BJ (cell line): ENCODE measurements at places on chromosomes 5 and 9.

- peak; percentile 67 for DNase-seq
These were observed 74.8 kb upstream of the ZNF622 start for GRCh38 chr5:16540421-16540820.

DNA sequence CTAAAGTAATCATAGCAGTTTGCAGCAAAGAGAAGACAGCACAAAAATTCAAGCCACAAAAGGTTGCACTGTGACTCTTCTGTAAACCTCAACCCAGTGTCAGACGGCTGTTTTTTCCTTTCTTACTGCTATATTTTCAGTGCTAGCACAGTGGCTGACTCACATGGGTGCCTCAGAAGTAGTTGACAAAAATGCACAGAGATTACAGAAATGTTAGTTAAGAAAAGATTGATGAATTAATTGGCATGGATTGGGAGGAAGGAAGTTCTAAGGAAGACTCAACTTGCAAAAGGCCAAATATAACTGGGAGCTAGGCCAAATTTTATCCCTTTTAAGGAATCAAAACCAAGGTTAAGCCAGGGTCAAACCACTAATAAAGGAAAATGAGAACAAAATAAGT lies 43.7 kb upstream of the ITGA1 start:
- DNase-seq = peak; percentile 16

- no peak for DNase-seq
These were observed 6.0 kb downstream of the NR3C1 start for GRCh38 chr5:143397302-143398052.

DNA sequence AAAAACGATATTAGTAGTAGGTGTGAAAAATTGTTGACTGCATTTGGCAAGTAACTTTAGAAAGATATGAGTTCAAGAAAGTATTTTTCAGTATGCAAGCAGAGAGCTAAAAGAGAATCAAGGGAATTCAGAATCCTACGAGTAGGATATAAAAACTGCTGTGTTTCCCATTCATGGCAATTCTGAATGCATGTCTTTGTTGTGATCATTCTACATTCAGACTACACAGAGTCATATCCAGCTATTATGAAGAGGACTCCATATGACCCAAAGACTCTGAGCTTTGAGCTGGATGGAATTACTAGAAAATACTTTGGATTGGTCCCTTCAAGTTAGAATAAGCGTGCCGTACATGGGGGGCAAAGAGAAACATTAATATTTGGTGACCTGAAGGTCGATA lies 12.0 kb downstream of the IFNE start:
- DNase-seq = no peak

DNA sequence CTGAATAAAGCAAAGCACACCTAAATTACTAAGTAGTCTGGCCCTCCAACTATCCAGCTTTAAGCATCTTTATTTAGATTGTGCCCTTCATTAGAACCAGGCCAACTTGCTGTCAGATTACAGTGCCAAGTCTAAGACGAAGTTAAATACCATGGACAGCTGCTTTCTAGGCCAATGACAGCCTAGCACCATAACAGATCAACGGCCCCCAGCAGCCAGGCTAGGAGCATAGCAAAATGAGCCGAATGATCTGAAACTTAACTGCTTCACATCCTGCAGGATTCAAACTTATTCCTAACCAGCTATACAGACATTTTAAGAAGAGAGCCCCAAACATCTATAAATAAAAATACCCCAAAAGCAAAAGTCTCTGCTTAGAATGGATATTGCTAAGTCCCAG lies 6.8 kb downstream of the SLC24A2 start:
- no peak for DNase-seq

DNA sequence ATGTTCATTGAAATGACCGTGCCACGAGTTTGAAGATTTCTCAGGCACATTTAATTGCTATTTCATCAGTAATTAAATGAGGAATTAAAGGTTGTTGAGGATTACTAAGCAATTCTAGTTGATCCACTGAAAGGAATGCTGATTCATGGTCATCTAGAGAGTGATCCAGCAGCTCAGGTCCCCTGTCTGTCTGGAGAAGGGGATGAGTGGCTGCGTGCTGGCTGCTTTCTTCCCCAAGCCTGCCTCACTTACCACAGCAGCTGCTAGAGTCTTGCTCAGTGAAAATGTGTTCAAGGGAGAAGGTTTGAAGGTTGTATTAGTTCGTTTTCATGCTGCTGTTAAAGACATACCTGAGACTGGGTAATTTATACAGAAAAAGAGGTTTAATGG lies 7.8 kb upstream of the TGFBI start:
- no peak for DNase-seq

- no peak for DNase-seq
These were observed 618 bp downstream of the TNPO1 start for GRCh38 chr5:72817076-72817481.

- peak; percentile 77 for DNase-seq
These were observed at the start of gene ZFP37 for GRCh38 chr9:113056191-113057106. Gene ZFP37 (minus strand): TSS chr9:113056724. CDS start chr9:113056688, 36 bp downstream.

DNA sequence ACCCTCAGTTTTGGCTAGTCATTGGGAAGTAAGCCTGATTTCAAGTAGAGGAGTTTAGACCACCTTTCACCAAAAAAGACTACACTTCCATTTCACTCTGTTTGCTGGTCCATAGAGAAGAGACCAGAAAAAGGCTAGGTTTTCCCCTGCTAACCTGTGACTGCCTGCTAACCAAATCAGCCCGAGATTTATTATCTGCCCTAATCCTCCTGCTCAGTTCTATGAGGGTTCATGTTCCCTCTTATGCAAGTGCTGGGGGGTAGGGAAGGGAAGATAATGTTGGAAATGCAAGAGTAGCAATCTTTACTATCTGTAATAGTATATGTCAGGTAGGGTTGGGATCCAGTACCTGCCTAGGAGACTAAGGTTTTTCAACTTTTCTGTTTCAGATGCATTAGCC lies 51.6 kb upstream of the CCNG1 start:
- no peak for DNase-seq

DNA sequence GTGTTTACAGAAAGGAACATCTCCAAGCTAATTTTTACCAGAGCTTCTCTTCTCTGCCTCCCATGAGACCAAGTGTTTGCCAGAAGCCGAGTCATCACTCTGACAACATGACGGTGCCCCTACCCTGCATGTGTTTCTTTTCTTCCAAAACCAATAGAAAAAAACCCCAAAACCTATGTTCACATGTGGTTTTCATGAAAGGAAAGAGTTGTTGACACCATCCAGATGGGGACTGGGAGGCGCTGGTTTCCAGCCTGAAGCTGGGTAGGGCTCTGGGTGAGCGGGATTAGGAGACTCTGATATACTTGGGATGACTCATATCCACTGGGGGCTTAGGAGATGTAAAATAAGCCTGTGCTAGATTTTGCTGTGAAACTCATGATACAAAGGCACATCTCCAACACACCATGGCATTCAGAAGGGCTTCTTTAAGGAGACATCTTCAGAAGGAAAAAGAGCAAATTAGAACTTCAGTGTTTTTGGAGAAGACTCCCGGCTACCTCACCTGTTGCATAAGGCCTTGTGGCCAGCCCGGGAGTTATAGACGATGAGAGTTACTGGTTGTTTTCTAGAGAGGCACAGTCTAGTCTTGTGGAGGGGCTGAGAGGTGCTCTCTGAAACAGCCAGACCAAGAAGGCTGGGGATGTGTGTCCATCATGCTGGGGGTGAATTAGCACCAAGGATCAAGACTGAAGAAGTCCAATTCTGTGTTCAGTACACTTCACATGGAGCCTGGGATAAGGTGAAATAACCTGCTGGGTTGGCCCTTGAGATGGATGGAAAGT lies 108.9 kb upstream of the LHFPL2 start:
- DNase-seq = peak; percentile 53

DNA sequence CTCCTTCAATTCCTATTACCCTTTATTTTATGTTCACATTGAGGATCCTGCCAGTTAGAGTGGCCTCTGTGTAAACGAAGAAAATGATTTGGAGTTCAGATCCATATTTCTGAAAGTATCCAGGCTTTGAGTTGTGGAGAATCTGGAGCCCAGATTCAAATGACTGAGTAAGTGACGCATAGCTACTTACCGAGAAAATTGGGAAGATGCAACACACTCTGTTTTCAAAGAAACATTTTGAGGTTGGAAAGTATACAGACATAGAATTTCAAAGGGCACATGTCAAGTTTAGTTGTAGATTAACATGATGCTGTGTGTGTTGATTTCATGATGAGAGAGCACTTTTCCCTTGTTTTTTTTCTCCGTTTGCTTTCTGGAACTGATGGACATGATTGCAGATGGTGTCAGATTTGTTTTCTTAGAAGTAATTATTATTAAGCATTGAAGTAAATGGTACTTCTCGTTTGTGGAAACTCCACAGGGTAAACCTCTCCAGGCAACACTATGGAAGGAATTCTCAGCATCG lies 148.1 kb downstream of the KDM4C start:
- no peak for DNase-seq

GRCh38 chr5:90446961-90447360 lies 27.6 kb downstream of the MBLAC2 start:
- peak; percentile 12 for DNase-seq

- DNase-seq = no peak
These were observed 643.9 kb upstream of the ZNF608 start for GRCh38 chr5:125390326-125390725.
